ENCODE measurements at places on chromosomes 2 and 18. TPM values are rescaled to one million over a fixed set of nuclear protein-coding genes. Genes with fewer than 3 reads are reported as not detected.

- DNase-seq = no peak
These were observed 38.9 kb downstream of the UGP2 start for GRCh38 chr2:63880625-63881024.

GRCh38 chr18:63405986-63406385, 16.3 kb downstream of the VPS4B start:
- DNase-seq = no peak

GRCh38 chr18:79275992-79276391, 119.7 kb upstream of the NFATC1 start:
- no peak for DNase-seq

DNA sequence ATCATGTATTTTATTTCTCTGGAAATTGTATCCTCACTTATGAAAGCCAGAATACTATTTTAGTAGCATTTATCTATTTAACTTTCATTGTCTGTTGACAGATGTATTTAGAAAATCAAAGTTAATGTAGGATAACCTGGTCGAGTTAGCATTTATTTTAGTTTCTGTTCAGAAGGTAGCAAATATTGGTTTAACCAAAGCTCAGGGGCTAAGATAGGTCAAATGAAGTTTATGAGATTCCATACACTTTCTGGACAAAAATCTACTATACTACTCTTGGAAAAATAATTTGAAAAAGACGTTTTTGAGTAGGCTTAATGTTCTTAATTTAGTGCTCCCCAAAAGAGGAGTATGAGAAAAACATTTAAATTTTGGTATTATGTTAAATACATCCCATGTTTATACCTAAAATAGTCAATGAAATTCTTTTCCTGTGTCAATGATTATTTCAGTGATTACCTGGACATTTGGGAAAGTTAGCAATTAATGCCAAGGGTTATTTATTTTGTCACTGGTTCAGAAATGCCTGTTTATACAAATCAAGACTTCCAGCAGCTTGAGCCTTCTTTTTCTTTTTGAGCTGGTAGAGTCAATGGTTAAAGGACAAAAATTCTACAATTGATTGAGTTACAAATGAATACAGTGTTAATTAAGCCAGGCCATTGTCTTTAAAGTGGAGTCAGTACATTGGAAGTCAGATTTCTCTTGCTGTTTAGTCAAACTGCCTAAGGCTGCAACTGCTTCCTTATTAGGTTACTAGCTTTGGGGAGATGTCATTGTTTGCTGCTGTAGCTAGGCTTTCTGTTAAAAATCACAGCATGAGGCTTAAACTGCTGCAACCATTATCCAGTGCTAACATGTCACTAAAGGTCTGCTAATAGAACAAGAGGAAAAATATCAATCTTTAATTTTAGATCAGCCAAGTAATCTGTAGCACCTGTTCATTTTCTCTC, 182.3 kb downstream of the CAMKMT start:
- DNase-seq = no peak

The SPP2 gene
- not detected for total RNA-seq

DNA sequence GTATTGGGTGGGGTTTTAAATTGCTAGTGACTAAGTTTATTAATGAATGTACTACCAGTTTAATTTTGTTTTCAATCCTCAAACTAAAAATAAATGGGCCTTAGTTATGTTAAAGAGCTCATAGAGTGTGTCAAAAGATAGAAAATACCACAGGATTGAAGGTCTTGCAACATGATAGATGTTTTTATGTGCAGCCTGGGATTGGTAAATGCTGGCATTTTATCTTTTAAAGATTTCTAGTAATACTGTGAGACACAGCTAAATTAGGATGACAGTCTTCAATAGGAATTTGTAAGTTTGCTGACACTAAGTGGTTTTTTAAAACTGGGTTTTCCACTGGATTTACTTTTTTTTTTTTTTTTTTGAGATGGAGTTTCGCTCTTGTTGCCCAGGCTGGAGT, 122.3 kb downstream of the HAUS1 start:
- DNase-seq = no peak

DNA sequence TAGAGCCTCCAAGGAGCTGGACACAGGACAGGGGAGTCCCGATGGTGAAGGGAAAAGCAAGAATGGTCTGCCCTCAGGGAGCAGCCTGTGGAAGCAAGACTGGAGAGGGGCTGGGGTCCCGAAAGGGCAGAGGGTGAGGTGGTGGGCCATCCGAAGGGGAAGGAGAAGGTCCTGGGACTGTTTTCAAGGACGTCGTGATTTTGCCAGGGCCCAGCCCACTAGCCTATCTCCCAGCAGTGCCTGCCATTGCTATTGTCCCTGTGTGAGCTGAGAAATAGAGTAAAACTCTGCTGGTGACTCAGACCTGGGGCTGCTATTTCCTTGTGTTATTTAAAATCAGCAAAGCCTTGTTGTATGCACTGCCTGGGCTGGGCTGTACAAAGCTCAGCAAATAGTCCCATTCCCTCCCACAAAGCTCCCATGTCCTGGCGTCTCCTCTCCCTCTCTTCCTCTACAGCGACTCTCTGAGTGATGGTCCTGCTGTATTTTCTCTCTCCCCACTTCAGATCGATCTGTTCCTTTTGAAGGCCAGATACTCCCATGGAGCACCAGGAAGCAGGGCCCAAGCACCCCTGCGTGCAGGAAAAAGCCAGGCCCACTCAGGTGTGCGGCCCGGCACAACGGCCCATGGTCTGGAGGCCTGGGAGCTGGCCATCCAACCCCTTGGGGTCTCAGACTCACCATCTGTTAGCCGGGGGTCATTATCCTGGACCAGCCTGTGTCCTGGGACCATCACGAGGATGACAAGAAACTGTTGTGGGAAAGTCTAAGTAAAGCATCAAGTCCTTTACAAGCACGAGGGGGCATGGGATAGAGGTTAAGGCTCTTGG, 65.0 kb upstream of the OTOF start:
- no peak for DNase-seq

The SERPINB2 gene
- not detected for total RNA-seq

DNA sequence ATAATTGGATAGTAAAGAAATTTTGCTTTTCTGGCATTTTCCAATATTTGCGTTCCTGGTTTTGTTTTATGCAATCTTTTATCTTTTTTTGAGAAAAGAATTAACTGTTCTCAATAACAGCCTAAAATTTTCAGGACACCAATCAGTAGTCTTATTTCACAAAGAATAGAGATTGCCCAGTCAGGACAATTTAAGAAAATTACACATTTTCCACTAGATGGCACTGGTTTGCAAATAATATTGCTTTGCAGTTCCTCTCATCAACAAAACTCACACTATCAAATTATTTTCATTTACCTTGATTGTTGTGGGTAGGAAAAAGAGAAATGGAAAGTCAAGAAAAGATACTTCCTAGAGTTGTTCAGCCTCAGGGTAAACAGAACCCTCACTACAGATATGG, 2.4 kb upstream of the RBM45 start:
- DNase-seq = peak; percentile 61

DNA sequence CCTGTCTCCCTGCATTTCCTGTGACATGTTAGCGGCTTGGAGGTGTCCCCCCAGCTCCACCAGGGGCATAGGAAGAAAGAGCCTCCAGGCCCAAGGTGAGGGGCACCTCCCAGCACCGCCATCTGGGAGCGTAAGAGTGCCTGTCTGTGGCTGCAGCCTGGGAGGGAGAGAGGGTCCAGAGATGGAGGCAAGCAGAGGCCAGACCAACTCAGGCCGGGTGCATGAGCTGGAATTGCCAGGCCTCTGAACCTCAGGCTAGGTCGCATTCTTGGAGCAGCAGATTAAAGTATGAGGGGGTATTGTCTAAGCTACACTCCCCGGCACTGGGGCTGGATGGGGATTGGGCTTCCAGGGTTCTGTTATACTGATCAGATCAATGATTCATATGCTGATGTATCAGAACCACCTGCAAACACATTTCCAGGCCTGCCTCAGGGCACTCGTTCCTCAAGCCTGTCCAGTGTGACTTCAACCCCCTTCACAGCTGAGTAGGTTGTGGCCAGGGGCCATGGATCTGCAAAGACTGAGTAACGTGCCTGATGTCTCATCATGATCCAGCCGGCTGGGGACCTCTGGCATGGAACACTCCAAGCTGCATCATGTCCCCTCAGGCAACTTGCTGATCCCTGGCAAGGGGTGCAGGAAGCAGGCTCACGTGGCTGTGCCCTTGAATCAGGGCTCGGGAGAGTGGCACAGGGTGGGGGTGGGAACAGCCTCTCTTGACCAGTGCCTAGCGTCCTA, 73.2 kb downstream of the HS1BP3 start:
- no peak for DNase-seq

DNA sequence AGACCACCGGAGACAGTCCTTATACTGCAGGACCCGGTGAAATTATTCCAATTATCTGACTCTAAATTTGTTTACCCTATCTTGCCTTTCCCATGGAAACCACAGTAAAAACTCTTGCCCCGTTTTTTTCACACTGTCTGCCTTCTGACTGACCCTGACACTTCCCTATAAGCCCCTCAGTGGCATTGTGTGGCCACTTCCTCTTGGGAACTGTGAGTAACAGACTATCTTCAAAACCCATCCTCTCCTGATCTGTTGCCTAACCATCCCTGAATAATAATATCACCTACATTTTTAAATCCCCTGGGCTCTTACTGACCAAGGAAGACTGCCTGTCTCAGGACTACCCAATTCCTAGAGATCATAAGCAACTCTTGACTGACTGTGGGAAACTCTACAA, 42.6 kb upstream of the RNF152 start:
- no peak for DNase-seq

All from frontal cortex (tissue), 4 donors.